Skeletal muscle tissue (tissue), 5 donors: ENCODE measurements at places on chromosomes 1 and 21. TPM values are rescaled to one million over a fixed set of nuclear protein-coding genes. Genes with fewer than 3 reads are reported as not detected.

FCRLA gene
- 1.0 TPM for total RNA-seq

SERTAD4 gene
- 1.6 TPM for total RNA-seq

TRIM58 gene
- total RNA-seq: 5.2 TPM

CFAP141 gene
- total RNA-seq: not detected

NUF2 gene
- total RNA-seq: 1.0 TPM

OR2L5 gene
- not detected for total RNA-seq
